Calu3 (cell line): ENCODE measurements at places on chromosomes 1 and 21. TPM values are rescaled to one million over a fixed set of nuclear protein-coding genes. Genes with fewer than 3 reads are reported as not detected.

Gene OR6N1
- not detected in 2 replicates for total RNA-seq

Gene LIN28A
- not detected in 2 replicates for total RNA-seq

Gene WDR47
- total RNA-seq: 6.3 and 6.8 TPM in 2 replicates

Gene STYXL2
- total RNA-seq: not detected in 2 replicates

Gene RNASEL
- total RNA-seq: 7.0 and 10.0 TPM in 2 replicates

- no peak overlapping the region for H3K27ac ChIP-seq
- DNase-seq: no peak
- no peaks in the 10 kb centered on the region for H3K27me3 ChIP-seq
- no peaks in the 10 kb centered on the region for H3K36me3 ChIP-seq
- no peaks in the 10 kb centered on the region for H3K4me1 ChIP-seq
Observed at GRCh38 chr1:67170751-67171573, 4.7 kb downstream of the IL23R start.

DNA sequence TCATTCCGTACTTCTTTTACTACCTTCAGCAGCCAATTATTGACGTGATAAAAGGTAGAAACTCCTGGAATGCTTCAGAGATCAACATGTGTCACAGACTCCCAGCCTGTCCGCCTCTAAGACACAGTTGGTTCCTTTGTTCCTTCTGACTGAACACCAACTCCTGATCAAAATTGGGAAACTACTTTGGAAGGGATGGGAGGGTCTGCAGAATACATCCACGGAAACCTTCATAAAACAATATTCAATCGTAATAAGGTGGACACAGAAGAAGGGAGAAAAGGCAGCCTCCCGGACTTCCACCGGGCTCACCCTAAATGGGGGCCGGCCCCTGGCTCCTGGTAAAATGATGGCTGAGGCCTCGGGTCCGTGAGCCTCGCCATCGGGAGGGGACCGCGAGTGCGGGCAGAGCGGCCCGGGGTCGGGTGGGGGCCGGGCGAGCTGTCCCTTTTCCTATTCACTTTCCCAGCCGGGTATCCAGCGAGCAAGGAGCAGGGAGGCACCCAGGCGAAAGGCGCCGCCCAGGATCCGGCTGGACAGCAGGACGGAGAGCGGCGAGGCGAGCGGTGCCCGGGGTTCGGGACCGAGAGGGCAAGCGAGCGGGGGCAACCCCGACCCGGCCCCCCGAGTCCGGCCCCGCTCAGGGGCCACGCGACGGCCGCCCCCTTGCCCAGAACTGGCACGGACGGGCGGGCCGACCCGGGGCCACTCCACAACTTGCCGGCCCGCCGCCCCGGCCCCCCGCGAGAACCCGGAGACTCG, 805 bp downstream of the NRIP1 start:
- peak overlapping the region; percentile 95 for H3K27ac ChIP-seq
- DNase-seq: peak; percentile 21
- peaks cover 58% of the 10 kb centered on the region for H3K36me3 ChIP-seq
- peaks cover 41% of the 10 kb centered on the region for H3K4me1 ChIP-seq

- no peak overlapping the region for H3K4me3 ChIP-seq
- DNase-seq: no peak
- H3K36me3 ChIP-seq: no peaks in the 10 kb centered on the region
- no peak overlapping the region for H3K27ac ChIP-seq
- no peaks in the 10 kb centered on the region for H3K4me1 ChIP-seq
- peaks cover 43% of the 10 kb centered on the region for H3K27me3 ChIP-seq
Observed at GRCh38 chr1:46725736-46726108, 6.8 kb upstream of the EFCAB14 start.

DNA sequence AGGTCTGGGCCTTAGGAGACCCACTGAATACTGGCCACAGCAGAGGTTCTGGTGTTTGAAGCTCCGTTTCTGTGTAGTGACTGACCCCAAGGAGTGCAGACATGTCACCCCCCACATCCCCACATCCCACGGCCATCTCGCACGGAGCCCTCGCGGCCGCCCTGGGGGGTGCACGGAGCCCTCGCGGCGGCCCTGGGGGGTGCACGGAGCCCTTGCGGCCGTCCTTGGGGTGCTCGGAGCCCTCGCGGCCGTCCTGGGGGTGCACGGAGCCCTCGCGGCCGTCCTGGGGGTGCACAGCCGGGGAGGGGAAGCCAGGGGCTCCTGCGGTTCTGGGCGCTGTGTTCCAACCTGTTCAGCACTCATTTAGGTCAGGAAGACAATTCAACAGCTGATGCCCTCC, 68.4 kb downstream of the SCCPDH start:
- peaks cover 53% of the 10 kb centered on the region for H3K27me3 ChIP-seq
- H3K4me3 ChIP-seq: no peak overlapping the region
- peaks cover 7% of the 10 kb centered on the region for H3K36me3 ChIP-seq
- H3K4me1 ChIP-seq: no peaks in the 10 kb centered on the region

DNA sequence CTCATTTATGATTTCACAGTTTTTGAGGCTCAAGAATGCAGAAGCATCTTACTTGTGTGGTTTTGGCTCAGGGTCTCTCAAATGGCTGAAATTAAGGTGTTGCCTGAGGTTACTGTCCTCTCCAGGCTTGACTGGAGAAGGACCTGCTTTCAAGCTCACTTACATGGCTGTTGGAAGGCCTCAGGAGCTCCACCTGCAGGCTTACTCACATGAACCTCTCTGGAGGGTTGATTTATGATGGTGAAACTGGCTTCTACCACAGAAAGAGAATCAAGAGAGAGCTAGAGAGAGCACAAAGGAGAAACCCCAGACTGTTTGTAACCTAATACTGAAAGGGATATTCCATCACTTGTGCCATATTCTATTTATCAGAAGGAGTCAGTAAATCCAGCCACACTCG, 6.2 kb upstream of the KCNK2 start:
- DNase-seq: peak; percentile 61
- H3K27me3 ChIP-seq: no peaks in the 10 kb centered on the region
- H3K27ac ChIP-seq: no peak overlapping the region
- no peak overlapping the region for H3K4me3 ChIP-seq
- H3K4me1 ChIP-seq: no peaks in the 10 kb centered on the region

- H3K4me1 ChIP-seq: no peaks in the 10 kb centered on the region
- DNase-seq: no peak
- H3K36me3 ChIP-seq: no peaks in the 10 kb centered on the region
- peaks cover 35% of the 10 kb centered on the region for H3K27me3 ChIP-seq
- no peak overlapping the region for H3K27ac ChIP-seq
Observed at GRCh38 chr21:34307991-34308532, 55.7 kb upstream of the KCNE2 start.

DNA sequence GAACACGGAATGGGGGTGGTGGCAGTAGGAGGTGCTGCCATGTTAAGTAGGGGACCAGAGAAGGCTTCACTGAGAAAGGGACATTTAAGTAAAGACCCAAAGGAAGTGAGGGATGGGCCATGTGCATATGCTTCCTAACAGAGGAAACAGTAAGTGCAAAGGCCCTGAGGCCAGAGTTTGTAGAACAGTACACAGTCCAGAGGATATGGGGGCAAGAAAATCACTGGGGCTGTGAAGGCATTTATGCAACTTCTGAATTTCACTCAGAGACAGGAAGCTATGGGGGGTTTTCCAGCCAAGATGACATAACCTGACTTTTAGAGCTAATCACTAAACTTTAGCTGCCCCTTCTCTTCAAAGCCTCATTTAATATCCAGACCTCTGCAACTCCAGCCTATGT, 202.5 kb upstream of the EDN2 start:
- no peak for DNase-seq
- H3K27ac ChIP-seq: no peak overlapping the region
- no peaks in the 10 kb centered on the region for H3K27me3 ChIP-seq
- H3K36me3 ChIP-seq: no peaks in the 10 kb centered on the region
- H3K4me1 ChIP-seq: peaks cover 14% of the 10 kb centered on the region
- no peak overlapping the region for H3K4me3 ChIP-seq

- H3K27ac ChIP-seq: no peak overlapping the region
- DNase-seq: no peak
- H3K4me1 ChIP-seq: no peaks in the 10 kb centered on the region
- no peaks in the 10 kb centered on the region for H3K36me3 ChIP-seq
- H3K27me3 ChIP-seq: peaks cover 76% of the 10 kb centered on the region
Observed at GRCh38 chr1:157287462-157287861, 149.3 kb upstream of the ETV3 start.

GRCh38 chr1:159765806-159766205, 15.0 kb upstream of the DUSP23 start:
- no peaks in the 10 kb centered on the region for H3K4me1 ChIP-seq
- H3K36me3 ChIP-seq: no peaks in the 10 kb centered on the region
- no peaks in the 10 kb centered on the region for H3K27me3 ChIP-seq
- no peak overlapping the region for H3K4me3 ChIP-seq
- DNase-seq: no peak

- no peak for DNase-seq
- no peak overlapping the region for H3K4me3 ChIP-seq
- H3K36me3 ChIP-seq: no peaks in the 10 kb centered on the region
- no peak overlapping the region for H3K27ac ChIP-seq
Observed at GRCh38 chr1:30330644-30331043, 392.7 kb downstream of the MATN1 start.

DNA sequence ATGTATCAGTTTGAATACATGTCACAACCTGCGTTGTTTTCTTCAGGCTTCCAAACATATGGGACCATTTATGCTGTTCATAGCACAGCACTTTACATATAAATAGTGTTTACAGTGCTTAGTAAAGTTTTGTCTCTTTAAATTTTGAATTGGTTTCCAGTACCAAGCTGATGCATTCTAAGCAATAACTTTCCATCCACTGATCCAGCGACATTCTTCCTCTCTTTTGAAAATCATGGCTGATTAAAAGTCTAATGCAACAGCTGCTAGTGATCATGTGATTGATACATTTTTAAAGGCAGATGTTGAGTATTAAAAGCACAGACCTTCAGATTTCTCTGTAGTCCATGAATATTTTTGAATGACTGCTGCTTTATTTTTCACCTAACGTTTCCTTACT, 154.9 kb downstream of the PTPRC start:
- H3K4me1 ChIP-seq: no peaks in the 10 kb centered on the region
- no peaks in the 10 kb centered on the region for H3K27me3 ChIP-seq
- no peaks in the 10 kb centered on the region for H3K36me3 ChIP-seq
- no peak overlapping the region for H3K4me3 ChIP-seq
- no peak for DNase-seq

DNA sequence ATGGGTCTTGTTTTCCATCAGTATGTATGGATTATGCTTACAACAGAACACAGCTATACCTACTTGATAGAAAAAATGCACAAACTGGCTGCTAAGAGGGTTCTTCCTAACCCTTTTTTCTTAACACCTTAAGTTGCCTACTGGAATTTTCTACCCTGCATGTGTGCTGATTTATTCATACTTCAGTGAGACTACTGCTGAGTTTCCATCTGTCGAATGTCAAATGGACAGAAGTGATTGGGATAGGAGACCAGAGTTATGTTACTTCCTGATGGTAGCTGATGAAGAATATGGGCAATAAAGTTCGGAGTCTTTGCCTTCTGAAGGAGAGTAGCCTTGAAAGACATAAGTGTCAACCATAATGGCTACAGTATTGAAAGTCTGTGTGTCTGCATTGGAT, 6.5 kb upstream of the DNM3 start:
- H3K4me1 ChIP-seq: no peaks in the 10 kb centered on the region

DNA sequence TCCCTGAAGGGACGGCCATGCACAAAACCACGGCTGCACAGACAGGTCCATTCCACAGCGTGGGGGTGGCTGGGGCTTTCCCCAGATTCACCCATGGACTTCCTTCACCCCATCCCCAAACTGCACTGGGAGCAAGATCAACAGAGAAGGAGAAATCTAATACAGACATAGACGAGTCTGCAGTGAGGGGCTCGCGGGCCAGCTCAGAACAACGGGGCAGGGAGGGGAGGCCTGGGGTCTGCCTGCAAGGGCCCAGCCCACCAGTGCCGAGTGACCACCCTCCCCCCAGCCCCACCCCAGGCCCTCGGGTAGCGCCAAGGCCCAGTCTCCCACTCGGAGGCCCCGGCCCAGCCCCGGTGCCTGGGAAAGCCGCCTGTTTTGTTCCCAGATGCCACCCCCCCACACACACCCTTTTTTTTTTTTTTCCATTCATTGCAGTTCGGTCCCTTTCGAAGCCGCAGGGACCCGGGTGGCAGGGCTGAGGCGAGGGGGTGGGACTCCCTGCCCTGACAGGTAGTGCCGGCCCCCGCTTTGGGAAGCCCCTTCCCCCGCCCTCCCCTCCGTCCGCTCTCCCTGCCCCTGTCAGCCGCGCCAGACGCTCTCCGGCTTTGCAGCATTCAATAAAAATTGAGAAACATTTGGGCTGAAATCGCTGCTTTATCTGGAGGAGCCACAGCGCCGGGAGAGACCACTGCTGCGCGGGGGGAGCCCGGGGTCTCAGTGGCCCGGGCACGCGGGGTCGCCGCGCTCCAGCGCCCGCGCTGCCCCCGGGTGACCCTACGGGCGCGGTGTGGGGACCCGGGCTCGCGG, 543 bp upstream of the EPHB2 start:
- H3K4me3 ChIP-seq: peak overlapping the region; percentile 52
- H3K4me1 ChIP-seq: no peaks in the 10 kb centered on the region
- no peak overlapping the region for H3K27ac ChIP-seq
- H3K36me3 ChIP-seq: no peaks in the 10 kb centered on the region
- H3K27me3 ChIP-seq: no peaks in the 10 kb centered on the region
